ENCODE measurements at places on chromosomes 1 and 21. TPM values are rescaled to one million over a fixed set of nuclear protein-coding genes. Genes with fewer than 3 reads are reported as not detected.

DNA sequence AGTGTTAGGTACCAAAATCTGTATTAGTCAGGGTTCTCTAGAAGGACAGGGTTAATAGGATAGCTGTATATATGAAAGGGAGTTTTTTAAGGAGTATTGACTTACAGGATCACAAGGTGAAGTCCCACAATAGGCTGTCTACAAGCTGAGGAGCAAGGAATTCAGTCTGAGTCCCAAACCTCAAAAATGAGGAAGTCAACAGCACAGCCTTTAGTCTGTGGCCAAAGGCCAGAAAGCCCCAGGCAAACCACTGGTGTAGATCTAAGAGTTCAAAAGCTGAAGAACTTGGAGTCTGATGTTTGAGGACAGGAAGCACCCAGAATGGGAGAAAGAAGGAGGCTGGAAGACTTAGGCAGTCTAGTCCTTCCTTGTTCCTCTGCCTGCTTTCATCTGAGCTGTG, 487.5 kb upstream of the CHRM3 start:
- no peak for DNase-seq

GRCh38 chr1:84795213-84795612, 97.8 kb downstream of the LPAR3 start:
- no peak for DNase-seq

GRCh38 chr1:117573386-117574023, 32.3 kb upstream of the TENT5C start:
- no peak for DNase-seq

- no peak for DNase-seq
These were observed 18.7 kb upstream of the F5 start for GRCh38 chr1:169604781-169605560.

- no peak for DNase-seq
These were observed 5.4 kb downstream of the TUFT1 start for GRCh38 chr1:151545542-151545941.

GRCh38 chr1:26452459-26453183, 19.6 kb upstream of the HMGN2 start:
- DNase-seq: no peak

GRCh38 chr21:36029309-36029708, 31.0 kb downstream of the SETD4 start:
- DNase-seq: no peak

- DNase-seq: no peak
These were observed 34.0 kb upstream of the SSX2IP start for GRCh38 chr1:84724128-84724860.

DNA sequence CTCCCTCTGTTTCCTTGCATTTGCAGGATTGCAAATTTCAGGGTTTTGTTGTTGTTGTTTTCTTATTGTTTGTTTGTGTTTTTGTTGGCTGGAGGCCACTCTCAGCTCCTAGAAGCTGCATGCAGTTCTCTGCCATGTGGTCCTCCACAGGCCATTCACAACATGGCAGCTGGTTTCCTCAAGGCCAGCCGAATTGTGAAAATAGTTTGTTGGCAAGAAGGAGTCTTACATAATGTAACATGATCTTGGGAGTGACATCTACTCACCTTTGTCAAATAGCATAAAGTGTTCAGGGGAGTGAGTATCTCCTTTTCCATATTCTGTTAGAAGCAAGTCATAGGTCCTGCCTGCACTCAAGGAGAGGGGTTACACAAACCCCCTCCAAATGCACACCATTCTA, 10.6 kb upstream of the UAP1 start:
- no peak for DNase-seq

DNA sequence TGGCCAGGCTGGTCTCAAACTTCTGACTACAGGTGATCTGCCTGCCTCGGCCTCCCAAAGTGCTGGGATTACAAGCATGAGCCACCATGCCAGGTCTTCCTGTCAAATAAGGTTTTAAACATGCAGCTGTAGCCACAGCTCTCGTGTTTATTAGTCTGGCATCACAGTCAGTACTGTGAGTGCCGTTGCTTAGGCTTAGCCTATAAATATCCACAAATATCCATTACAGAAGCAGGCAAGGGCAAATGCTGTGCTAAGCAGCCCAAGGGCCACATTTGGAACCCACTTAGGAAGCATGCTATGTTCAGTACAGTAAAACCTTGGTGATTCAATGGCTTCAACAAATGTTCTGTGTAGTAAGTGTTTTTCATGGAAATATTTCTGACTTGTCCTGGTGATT, 75.9 kb downstream of the KIF1B start:
- no peak for DNase-seq

- DNase-seq: no peak
These were observed 16.6 kb upstream of the LRRC3 start for GRCh38 chr21:44438531-44439210.

DNA sequence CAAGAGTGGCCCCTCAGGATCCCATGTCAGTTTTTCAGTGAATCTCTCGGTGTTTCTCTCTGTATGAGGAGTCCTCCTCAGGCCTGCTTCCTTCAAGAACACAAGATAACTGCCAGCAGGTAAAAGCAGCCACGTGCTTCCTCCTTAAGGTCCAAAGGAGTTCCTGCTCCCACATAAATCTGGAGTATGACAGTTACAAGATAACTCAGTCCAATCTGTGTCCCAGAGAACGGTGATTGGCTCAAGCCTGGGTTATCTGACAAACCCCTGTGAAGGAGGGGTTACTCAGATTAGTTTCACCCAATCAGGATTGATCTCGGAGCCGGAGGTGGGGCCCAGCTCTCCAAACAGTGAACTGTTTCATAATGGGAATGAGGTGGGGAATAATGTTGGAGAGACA, 5.8 kb upstream of the ANKRD13C start:
- DNase-seq: no peak

The AADACL4 gene
- not detected for total RNA-seq

The TP73 gene
- not detected for total RNA-seq

The LCE1F gene
- not detected for total RNA-seq

The TBX15 gene
- 1.9 TPM for total RNA-seq

The LDLRAD1 gene
- total RNA-seq: not detected

The TNFAIP8L2 gene
- total RNA-seq: 1.5 TPM

The DNASE2B gene
- not detected for total RNA-seq

The TMEM82 gene
- not detected for total RNA-seq

The KRTAP13-2 gene
- not detected for total RNA-seq

The MSH4 gene
- 1.1 TPM for total RNA-seq

The LIN28A gene
- not detected for total RNA-seq

The TMEM234 gene
- total RNA-seq: 26.4 TPM

The C8A gene
- total RNA-seq: not detected

Data from dorsolateral prefrontal cortex (tissue), 122 donors.